ENCODE measurements at places on chromosomes 13 and 19.
A peak's percentile ranks its signal among the peaks of the same experiment; 100 is the strongest.

GRCh38 chr13:102309110-102309509, 92.7 kb downstream of the FGF14 start:
- no peak for DNase-seq

- DNase-seq, result no peak
These were observed 15.4 kb downstream of the PIP5K1C start for GRCh38 chr19:3684817-3685410.

GRCh38 chr13:29978211-29978610, 127.8 kb upstream of the UBL3 start:
- no peak for DNase-seq

DNA sequence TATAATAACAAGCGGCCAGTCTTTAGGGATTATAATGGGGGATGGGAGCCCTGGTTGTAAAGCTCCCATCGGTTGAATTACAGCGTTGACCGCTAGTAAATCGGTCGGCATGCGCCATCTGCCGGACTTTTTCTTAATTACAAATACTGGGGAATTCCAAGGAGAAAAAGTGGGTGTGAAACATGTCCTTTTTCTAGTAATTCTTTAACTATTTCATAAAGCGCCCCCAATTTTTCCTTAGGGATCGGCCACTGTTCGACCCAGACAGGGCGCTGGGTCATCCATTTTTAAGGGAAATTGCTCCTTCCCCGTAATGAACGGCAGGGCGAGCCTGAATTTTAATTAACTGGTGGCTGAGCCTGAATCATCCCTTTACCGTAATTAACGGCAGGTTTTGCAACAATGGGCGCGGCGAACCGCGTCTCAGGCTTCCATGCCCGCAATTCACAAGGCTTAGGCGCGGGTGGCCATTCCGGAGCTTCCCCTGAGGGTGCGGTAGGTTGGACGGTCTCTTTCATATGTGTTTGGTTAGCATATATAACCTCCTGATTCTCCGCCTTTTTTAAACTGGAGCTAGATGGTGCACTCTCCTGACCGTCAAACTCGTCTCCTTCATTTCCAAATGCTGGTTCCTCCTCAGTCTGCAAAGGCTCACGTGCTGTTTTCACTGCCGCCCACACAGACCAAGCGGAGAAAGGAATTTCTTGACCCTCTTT, 30.2 kb upstream of the EVI5L start:
- peak; percentile 73 for DNase-seq

- no peak for DNase-seq
These were observed 15.8 kb downstream of the GATAD2A start for GRCh38 chr19:19421299-19421696.

DNA sequence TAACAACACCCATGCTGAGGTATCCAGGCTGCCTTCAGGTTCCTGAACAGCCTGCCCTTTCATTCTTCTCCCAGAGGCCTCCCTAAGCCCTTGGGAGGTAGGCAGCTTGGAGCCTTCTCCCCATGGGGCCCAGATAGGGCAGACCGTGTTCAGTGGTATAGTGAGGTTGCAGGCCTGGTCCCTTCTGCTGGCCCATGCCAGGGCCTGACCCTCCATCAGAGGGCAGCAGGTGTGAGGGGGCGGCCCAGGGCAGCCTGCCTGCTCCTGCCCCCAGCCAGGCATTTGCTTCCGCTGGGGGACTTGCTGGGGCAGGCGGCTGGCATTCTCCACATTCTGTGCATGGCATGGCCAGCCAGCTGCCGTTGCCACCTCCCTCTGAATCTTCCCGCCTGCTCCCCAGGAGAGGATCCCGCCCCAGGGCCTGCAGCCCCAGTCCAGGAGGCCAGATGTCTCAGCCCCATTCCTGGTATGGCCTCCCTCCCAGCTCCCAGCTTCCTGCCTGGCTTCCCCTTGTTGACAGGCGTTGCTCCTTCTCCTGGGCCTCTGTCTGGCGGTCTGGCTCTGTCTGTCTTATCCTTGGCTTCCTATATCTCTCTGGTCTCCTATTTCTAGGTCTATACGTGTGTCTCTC, 8.9 kb downstream of the CIC start:
- DNase-seq, result no peak

GRCh38 chr19:39927524-39928356, 6.7 kb downstream of the FCGBP start:
- no peak for DNase-seq

GRCh38 chr19:7682175-7682855, 1.7 kb downstream of the TRAPPC5 start:
- DNase-seq, result no peak

DNA sequence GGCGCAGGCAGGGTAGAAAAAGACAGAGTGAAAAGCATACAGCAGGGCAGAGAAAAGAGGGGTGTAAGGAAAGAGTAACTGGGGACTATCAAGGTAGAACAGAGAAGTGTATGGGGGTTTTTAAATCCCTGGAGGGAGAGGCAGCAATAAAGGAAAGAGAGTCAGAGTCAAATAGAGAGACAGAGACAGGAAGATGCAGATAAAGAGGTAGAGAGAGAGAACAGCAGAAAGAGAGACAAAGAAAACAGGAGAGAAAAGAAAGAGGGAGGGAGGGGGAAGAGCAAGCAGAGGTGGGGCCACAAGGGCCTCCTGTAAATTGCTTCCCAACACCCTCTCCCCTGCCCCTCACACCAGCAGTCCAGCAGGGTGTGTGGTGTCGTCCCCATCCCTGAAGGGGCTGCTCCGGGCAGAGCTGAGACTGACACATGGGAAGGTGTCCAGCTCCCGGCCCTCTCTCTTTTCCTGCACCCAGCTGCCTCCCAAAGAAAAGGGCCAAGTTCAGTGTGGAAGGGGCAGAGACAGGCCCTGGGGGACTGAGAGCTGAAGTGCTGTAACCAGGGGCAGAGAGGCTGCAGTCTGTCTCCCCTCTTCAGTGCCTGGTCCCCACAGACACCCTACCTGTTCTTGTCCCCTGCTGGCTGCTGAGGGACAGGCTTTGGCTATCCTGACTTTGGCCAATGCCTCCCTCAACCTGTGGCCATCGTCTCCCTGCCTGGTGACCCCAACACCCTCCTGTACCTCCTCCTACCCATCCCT, 17.4 kb upstream of the POU2F2 start:
- no peak for DNase-seq

Measured in activated CD4-positive, alpha-beta T cell treated with anti-CD3 and anti-CD28 coated beads for 36 hours (primary cell).